ENCODE measurements at places on chromosomes 2 and 18. TPM values are rescaled to one million over a fixed set of nuclear protein-coding genes. Genes with fewer than 3 reads are reported as not detected.

POMC gene
- total RNA-seq, result 4.2 TPM

LDLRAD4 gene
- under 0.01 TPM for total RNA-seq

PTPRM gene
- total RNA-seq, result 58.5 TPM

CABLES1 gene
- 0.33 TPM for total RNA-seq

SLC4A3 gene
- 5.9 TPM for total RNA-seq

COL5A2 gene
- total RNA-seq, result 246 TPM

MOCOS gene
- total RNA-seq, result 0.39 TPM

FAM228A gene
- total RNA-seq, result 1.6 TPM

KCNJ3 gene
- not detected for total RNA-seq

DOK6 gene
- total RNA-seq, result not detected

ABCG5 gene
- not detected for total RNA-seq

SERPINB10 gene
- not detected for total RNA-seq

SLC5A7 gene
- total RNA-seq, result not detected

KYNU gene
- 0.98 TPM for total RNA-seq

LIMS3 gene
- total RNA-seq, result 1.7 TPM

AMER3 gene
- total RNA-seq, result not detected

CCL20 gene
- total RNA-seq, result 2.4 TPM

PAX8 gene
- 1.6 TPM for total RNA-seq

RFTN2 gene
- total RNA-seq, result not detected

IRS1 gene
- 24.7 TPM for total RNA-seq

DGKD gene
- 15.9 TPM for total RNA-seq

CCDC74A gene
- total RNA-seq, result 5.2 TPM

IGFBP5 gene
- 3.0 TPM for total RNA-seq

NYAP2 gene
- total RNA-seq, result not detected

HOXD12 gene
- total RNA-seq, result not detected

C18orf54 gene
- total RNA-seq, result 2.0 TPM

CYB5A gene
- 1.2 TPM for total RNA-seq

LOXL3 gene
- total RNA-seq, result not detected

KCNE4 gene
- 42.0 TPM for total RNA-seq

CD28 gene
- total RNA-seq, result not detected

PTH2R gene
- total RNA-seq, result not detected

PTPRN gene
- total RNA-seq, result 0.11 TPM

NETO1 gene
- not detected for total RNA-seq

UGT1A6 gene
- 0.79 TPM for total RNA-seq

IL18RAP gene
- 0.11 TPM for total RNA-seq

MOGAT1 gene
- not detected for total RNA-seq

PTPN18 gene
- total RNA-seq, result 31.0 TPM

D2HGDH gene
- 11.6 TPM for total RNA-seq

CCDC195 gene
- total RNA-seq, result not detected

CCDC85A gene
- total RNA-seq, result 2.0 TPM

PPM1G gene
- total RNA-seq, result 47.9 TPM

DNAH6 gene
- 0.39 TPM for total RNA-seq

C2orf66 gene
- 0.11 TPM for total RNA-seq

GAD1 gene
- total RNA-seq, result 4.3 TPM

GMPPA gene
- total RNA-seq, result 138 TPM

TEKT4 gene
- not detected for total RNA-seq

SLC40A1 gene
- 0.79 TPM for total RNA-seq

GDF7 gene
- total RNA-seq, result under 0.01 TPM

KRTCAP3 gene
- 8.2 TPM for total RNA-seq

IL1B gene
- total RNA-seq, result 0.11 TPM
